ENCODE measurements at places on chromosomes 12 and 14.

GRCh38 chr12:47032644-47033043, 46.8 kb upstream of the PCED1B start:
- peak; percentile 21 for DNase-seq

GRCh38 chr12:126201981-126202537, 1136.8 kb downstream of the AACS start:
- no peak for DNase-seq

GRCh38 chr14:51527073-51527472, 124.6 kb upstream of the FRMD6 start:
- DNase-seq, result no peak

DNA sequence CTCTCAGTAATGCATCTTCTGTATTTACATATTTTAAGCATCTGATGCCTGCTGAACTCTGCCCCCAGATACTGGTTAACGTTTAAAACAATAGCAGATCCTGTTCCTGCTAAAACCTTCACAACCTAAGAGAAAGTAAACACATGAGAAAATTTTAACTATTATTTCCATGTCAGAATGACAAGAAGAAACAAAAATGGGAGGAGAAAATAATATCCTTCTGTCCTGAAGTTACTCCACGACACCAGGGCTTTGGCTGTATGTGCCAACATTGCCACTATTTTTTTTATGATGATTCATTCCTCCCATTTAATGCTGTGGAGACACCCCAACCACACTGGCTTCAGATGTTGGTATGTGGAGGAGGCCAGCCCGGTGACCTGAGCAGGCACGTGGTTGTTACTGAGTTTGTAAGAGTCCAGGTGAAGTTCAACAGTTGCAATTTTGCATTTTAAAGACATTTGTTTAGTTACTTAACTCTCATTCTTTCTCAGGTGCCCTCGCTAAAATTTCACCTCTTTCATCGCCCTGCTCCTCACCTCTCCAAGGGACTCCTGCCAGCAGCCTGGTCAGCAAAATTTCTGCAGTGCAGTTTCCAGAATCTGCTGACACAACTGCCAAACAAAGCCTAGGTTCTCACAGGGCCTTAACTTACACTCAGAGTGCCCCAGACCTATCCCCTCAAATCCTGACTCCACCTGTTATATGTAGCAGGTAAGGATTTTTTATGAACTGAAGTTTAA, 65.5 kb upstream of the SLCO1C1 start:
- peak; percentile 24 for DNase-seq

DNA sequence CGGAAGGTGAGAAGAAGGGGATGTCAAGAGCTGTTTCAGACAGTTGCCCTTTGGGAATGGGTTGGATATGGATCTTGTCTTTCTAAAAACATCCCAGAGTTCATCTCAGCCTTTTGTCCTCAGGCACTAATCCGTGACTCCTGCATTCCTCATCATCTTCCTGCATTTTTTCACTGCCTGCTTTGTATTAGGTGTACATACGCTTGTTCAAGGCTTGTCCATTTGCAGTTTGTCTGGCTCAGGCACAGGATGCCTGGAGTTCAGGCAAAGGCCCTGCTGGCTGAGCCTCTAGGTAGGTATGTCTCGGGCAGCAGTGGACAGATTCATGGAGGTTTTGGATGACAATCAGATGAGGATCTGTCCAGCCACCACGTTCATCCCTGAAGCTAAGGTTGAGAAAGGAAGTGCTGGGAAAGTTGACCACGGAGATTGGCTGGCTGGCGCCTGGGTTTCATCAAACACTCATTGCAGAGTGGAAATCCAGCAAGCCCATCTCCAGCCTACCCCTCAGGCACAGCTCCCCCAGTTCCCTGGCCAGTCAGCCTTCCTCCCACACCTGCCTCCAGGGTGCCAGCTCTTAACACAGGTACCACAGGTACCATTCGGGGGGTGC, 12.4 kb upstream of the TMEM106C start:
- no peak for DNase-seq

DNA sequence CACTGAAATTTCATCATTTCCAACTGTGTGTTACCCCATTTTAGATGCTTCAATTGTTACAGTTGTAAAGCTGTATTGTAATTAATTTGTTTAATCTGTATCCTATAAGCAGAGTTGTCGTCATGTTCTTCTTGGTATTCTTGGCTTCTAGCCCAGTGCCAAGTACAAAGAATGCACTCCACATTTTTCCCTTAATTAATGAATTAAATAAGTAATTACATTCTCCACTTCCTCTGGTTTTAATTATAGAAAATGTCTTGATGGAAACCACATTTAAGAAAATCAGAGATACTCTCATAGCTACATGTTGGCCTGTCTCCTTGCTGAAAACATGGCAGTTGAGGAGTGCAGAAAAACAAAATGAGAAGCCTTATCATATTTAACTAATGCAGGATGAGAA, 746 bp downstream of the DNAI7 start:
- DNase-seq, result no peak

DNA sequence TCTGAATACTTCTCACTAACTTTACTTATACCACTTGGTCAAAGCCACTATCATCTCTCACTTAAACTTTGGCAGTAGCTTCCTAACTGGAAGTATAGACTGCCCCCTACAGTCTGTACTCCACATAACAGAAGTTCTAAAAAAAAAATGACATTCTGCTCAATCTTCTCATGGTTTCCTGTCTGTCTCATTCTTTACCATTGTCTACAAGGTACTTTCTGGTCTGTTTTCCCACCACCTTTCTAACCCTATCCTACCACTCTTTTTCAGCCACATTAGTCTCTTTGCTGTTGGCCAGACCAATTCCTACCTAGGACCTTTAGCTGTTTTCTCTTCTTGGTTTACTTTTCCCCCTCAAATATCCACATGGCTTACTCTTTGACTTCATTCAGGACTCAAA, 14.7 kb downstream of the CPSF6 start:
- DNase-seq, result no peak

DNA sequence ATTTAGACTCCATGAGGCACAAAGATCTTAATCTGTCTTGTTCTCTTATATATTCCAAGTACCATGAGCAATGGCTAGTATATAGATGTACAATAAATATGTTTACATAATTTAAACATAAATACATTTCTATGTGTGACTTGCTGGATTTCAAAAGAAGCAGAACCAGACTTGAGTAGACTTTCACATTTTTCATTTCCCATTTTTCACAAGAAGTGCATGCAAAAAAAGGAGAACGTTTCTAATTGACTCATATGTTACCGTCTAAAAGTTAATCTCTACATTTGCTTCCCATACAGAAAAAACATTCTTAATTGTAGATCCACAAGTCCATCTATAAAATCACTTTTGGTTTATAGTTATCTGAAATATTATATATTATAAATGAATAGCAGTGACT, 256.5 kb upstream of the USP15 start:
- no peak for DNase-seq

DNA sequence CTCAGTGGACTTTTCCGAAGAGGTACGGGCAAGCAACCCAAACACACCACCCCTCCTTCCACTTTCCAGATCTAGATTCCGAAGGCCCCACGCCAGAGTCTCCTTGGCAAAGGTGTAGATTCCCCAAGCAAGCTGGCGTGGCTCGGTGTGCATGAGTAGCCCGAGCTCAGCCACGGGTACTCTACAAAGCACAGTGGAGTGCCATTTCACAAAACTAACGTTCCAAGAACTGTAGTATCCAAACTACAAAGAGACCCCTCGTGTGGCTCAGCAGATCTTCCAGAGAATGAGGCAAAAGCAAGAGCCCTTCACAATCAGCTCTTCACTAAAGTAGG, 72.1 kb downstream of the FOXN3 start:
- DNase-seq, result no peak

DNA sequence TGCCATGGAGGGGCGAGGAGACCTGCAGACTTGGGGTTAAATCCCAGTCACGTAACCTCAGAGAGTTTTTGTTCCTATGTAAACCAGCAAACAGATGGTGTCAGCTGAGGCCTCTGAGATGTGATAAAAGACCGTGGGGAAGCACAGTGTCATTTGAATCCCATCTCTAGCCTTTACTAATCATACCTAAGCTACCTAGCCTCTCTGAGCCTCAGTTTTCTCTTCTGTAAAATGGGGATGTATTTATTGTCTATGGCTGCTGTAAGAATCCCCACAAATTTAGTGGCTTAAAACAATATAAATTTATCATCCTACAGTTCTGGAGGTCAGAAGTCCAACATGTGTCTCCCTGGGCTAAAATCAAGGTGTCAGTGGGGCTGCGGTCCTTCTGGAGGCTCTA, 33.9 kb downstream of the FOXN4 start:
- DNase-seq, result no peak

DNA sequence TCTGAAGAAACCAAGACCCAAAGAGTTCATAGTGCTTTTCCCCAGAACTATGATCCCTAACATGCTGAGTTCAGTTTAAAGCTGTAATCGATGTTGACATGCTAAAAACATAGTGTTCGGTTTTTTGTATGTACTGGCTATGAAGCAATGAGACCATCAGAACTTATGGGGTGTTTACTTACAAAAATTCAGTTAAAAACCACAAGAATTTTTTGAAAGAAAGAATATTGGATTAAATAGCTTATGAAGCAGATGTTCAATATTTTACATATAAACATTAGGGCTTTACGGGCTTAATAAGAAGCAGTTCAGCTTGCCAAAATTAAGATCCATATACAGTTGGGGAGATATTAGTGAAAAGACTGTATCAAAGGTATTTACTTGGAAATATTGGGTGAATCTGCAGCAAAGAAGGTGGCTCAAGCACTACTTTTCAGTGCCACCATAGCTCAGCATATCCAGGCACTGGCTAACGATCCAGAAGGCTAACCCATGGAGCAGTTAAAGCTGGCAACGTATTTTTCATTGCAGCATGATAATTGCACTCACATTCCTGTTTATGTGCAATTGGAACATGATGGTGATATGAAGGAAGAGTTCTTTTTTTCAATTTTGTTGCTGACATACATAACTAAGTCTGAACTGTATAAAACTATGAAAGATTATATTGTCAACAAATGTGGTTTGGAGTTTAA, 125.9 kb downstream of the EFCAB11 start:
- DNase-seq, result no peak

DNA sequence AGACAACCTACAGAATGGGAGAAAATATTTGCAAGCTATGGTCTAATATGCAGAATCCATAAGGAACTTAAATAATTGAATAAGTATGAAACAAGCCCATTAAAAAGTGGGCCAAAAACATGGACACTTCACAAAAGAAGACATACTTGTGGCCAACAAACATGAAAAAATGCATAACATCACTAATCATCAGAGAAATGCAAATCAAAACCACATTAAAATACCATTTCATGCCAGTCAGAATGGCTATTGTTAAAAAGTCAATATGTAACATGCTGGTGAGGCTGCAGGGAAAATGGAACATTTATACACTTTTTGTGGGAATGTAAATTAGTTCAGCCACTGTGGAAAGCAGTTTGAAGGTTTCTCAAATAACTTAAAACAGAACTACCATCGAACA, 945.4 kb upstream of the FLRT2 start:
- no peak for DNase-seq

DNA sequence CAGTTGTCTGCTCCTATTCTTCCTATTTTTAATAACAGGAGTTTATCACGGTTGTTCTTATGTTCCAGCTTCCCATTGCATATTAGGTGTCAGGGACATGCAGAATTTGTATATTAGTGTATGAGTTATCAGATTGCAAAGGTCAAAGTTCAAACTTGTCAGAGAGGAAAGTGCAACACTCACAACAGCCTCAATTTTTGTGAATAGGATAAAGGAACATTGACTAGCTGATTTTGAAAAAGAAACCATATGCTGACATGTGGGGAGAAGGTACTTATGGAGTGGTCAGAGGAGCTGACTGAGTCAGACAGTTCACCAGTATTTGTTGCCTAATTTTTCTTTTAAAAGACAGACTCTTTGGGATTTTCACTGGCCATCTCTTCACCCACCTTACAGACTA, 222.1 kb downstream of the C12orf50 start:
- DNase-seq, result no peak

DNA sequence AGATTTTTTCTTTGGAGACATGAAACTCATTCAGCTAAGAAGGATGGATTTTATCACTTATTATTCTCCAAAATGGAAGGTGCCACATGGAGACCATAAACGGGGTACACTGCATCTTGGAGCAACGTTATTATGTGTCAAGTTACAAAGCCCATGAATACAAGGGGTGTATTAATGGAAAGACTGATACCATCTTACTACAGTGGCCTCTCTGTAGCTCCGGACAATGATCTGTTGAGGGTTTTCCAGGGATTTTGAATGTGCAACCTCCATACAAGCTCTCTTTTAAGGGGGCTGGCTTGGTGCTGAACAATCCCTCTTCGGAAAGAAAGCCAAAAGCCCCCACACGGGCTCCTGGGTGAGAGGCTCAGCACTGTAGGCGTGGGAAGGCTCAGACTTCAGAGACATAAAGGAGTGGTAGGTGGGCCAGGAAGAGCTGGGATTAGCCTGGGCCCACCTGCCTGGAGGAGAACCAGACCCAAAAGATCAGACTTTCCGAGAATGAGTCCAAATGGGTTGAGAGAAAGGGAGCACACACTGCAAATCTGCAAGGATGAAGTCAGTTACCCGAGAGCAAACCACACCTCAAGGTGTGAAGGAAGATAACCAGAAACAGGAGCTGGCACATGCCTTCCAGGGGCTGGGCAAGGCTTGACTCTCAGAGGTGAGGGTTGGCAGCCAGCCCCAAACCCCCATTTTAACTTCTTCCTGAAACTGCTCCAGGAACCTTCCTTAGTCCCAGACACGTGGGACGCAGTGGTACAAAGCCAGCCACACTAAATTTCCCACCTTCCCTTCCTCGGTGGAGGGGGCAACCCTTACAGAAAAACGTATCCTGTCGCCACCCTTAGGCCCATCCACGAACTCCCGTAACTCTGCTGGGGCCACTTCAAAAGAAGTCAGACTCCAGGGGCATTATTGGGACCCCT, 1.5 kb downstream of the VPS37B start:
- no peak for DNase-seq

DNA sequence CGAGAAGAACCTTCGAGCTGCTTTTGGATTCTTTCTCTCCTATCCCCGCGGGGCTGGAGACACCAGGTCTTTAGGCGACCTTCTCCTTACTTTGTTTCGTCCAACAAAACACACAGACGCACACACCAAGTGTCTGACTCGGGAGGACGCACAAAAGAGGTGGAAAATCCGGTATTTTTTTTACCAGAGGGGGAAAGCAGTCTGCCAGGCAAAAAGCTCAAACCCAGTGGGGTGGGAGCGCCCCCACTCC, 2.1 kb downstream of the SIX4 start:
- no peak for DNase-seq

GRCh38 chr12:54009171-54010052, 627 bp downstream of the HOXC8 start:
- peak; percentile 78 for DNase-seq

DNA sequence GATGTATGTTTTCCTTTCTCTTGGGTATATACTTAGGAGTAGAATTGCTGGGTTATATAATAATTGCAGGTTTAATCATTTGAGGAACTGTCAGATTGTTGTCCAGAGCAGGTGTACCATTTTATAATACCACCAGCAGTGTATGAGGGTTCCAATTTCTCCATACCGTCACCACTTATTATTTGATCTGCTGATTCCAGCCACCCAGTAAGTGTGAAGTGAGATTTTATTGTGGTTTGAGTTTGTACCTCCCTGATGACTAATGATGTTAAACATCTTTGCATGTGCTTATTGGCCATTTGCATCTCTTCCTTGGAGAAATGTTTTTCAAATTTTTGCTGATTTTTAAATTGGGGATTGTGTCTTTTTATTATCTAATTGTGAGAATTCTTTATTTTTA, 15.1 kb downstream of the NCKAP5L start:
- no peak for DNase-seq

Data from right kidney (tissue), 9 donors.